ENCODE measurements at places on chromosomes 2 and 18.

DNA sequence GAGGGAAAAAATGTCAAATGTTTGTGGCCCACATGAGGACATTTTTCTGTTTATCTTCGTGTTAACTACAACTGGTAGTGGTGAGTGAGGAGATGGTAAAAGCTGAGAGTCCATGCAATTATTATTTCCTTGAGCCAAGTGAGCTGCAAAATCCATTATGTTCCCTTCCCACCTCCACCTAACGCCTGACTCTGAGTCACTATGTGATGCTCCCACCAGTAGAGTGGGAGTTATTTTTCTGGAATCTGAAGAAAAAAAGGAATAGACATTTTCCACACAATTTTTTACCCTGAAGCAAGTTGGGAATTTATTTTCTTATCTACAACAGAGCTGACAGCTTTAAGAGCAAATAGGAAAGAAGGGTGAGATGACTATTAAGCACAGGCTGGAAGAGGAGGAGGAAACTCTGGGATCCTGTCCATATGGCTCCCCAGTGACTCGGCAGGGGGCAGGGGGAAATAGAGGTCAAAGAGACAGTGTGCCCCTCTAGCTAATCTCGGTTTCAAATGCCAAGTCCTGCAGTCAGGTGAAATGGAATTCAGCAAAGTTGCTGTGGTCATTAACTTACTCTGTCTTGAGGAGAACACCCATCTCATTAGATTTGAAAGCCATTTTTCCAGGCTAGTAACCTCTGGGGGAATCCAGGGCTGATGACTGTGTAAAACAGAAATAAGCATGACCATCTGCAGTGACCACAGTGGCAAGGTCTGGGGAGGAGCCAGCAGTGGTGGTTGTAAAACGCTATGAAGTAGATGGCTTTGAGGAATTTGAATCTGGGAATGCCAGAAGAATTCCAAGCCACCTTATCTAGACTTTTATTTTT is 463.9 kb downstream of the STK39 start:
- DNase-seq, result no peak

DNA sequence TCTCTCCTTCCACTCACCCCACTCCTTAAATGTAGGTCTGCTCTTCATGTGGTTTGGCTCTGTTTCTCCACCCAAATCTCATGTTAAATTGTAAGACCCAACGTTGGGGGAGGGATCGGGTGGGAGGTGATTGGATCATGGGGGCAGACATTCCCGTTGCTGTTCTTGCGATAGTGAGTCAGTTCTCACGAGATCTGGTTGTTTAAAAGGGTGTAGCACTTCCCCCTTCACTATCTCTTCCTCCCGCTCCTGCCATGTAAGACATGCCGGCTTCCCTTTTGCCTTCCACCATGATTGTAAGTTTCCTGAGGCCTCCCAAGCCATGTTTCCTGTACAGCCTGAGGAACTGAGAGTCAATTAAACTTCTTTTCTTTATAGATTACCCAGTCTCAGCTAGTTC is 1044.5 kb upstream of the POU3F3 start:
- DNase-seq, result no peak

- DNase-seq, result no peak
These were observed 56.5 kb downstream of the MYO5B start for GRCh38 chr18:50138181-50139064.

DNA sequence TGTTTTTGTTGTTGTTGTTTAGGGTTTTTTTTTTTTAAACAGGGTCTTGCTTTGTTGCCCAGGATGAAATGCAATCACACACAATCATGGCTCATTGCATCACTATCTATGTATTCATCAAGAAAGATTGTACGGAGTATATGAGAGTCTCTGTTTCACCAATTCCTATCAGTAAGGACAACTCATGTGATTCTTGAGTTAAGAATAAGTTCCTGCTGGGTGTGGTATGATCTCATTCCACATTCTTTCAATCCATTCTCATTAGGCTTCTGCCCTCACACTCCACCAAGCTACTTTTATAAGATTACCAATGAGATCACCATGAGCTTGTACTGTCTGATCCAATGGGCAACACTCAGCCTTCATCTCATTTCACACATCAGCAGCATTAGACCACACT is 9.1 kb upstream of the AP1S3 start:
- no peak for DNase-seq

GRCh38 chr2:170685591-170685990 is 29.5 kb upstream of the SP5 start:
- no peak for DNase-seq

- DNase-seq, result no peak
These were observed 174.6 kb upstream of the PID1 start for GRCh38 chr2:229445501-229446211.

GRCh38 chr2:219531639-219532377 is 11.8 kb downstream of the CHPF start:
- DNase-seq, result peak; percentile 27

GRCh38 chr2:85435220-85435958 is 16.9 kb downstream of the SH2D6 start:
- DNase-seq, result no peak

GRCh38 chr2:64797881-64798575 is 144.3 kb upstream of the SERTAD2 start:
- DNase-seq, result peak; percentile 56

- DNase-seq, result peak; percentile 23
These were observed 204.5 kb downstream of the ZFP36L2 start for GRCh38 chr2:43021791-43022509.

DNA sequence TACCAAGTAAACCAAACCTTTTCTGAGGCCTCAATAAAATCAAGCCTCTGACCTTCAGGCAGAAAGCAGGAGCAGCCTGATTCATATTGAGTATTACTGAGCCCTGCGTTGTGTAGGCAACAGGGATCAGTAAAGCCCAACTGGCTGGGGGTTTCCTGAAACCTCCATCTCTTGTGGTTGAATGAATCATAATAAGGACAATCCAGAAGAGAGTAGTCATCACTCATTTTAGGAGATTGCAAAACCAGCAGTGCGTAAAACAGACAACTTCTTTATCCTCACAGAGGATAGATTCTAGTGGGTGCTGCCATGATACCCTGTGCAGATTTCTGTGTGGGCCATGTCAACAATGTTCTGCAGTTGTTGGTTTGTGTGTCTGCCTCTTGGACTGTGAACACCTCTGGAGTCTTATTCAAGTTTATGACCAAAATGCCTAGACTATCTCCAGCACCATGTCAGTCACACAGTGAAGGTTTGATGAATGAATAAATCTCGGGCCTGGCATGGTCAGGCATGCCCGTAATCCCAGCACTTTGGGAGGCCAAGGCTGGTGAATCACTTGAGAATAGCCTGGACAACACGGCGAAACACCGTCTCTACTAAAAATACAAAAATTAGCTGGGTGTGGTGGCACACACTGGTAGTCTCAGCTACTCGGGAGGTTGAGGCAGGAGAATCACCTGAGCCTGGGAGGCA is 51.8 kb upstream of the RAB27B start:
- peak; percentile 81 for DNase-seq

GRCh38 chr2:1550658-1551316 is 137.5 kb downstream of the TPO start:
- peak; percentile 13 for DNase-seq

- no peak for DNase-seq
These were observed 27.8 kb downstream of the RAB31 start for GRCh38 chr18:9735879-9736278.

DNA sequence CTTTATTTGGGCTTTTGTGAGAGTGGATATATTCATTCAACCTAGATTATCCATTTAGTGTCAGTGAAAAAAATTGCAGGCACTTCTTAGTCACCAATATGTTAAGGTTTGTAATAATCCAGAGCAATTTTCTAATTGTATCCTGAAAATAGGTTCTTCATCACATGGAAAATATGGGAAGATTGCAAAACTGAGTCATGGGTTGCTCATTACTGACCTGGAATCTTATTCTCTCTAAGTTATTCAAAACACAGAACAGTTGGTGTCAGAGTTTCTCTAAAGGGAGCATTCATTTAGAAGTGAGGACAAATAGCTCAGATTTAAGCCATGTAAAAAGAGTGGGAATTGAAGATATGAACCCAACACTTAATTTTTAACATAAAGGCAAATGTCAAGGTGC is 181.3 kb downstream of the IKZF2 start:
- no peak for DNase-seq

GRCh38 chr2:1503471-1504310 is 90.4 kb downstream of the TPO start:
- DNase-seq, result no peak

GRCh38 chr2:224925061-224925809 is 117.0 kb downstream of the DOCK10 start:
- no peak for DNase-seq

- no peak for DNase-seq
These were observed 97.9 kb upstream of the ATP8B1 start for GRCh38 chr18:57900906-57901435.

DNA sequence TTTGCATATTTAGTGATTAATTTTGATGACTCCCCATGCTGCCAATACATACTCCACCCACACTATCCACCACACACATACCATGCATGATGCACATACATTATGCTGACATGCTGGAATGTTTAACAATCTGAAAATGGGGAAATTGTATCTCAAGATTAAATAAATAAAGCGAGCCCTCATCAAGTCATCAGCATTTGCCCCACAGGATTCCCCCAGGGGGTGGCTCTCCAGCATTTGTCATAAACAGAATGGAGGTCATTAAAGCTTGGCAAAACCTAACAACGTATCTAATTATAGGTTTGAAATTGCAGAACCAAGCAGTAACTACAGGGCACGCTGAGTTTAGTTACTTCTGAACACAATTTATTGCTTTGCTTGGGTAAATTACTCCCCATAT is 141.2 kb upstream of the TACR1 start:
- no peak for DNase-seq

- DNase-seq, result peak; percentile 99
These were observed 24.5 kb upstream of the LPIN2 start for GRCh38 chr18:3037423-3037915.

GRCh38 chr2:195659982-195660890 is 3.2 kb downstream of the SLC39A10 start:
- peak; percentile 83 for DNase-seq

GRCh38 chr2:68997401-68997800 is 15.6 kb upstream of the ANTXR1 start:
- DNase-seq, result no peak

GRCh38 chr18:9615280-9615797 is 980 bp upstream of the PPP4R1 start:
- DNase-seq, result no peak

DNA sequence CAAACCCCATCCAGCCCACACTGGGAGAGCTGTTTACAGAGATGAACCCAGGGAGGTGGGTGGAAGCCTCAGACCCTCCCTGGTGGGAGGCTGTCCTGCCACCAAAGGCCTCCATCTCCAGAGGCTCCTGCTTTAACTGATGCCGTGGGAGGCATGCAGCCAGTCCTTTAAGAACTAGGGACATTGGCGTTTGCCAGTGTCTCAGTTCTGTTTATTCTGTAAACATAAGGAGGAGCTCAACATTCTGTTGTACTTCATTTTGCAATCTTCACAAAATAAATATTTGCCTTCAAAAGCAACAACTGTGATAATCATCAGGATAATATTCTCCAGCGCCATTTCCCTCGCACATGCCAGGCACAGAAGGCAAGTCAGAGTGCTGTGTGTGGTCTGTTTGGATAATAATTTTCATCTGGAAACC is 6.8 kb downstream of the EDAR start:
- DNase-seq, result peak; percentile 55

DNA sequence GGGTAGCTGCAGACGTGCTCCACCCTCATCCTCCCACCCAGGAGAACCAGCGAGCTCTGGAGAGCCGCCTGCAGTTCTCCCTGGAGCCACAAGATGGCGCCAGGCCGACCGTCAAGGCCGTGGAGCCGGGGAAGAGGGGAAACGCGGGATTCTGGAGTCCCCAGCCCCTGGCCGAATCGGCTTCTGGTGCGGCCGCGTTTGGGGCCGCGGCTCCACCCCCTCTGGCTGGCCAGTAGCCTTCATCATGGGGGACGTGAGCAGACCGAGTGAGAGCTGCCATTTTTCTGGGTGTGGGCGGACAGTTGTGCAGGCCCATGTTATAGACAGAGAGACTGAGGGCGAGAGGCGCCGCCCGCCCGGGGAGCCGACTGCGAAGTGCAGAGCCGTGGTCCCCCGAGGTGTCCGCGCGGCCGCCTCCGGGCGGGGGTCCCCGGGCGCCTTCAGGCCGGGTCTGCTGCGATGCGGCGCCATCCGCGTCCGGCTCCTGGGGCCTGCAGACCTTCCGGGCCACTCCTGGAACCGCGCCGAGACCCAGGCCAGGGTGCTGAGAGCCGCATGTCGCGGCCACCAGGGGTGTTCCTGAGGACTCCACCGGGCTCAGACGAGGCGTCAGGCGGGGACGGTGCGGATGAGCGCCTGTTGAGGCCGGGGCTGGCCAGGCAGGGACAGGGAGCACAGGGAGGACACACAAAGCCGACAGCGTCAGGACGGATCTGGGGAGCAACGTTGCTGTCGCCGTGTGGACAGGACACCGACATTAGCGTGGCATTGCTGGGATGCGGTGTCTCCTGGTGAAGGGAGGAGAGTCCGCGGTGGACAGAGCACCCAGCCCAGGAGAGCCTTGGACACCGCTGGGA is 418.2 kb upstream of the HS6ST1 start:
- peak; percentile 68 for DNase-seq

GRCh38 chr18:33745871-33746545 is 168.0 kb downstream of the ASXL3 start:
- no peak for DNase-seq
